ENCODE measurements at places on chromosomes 12 and 14. TPM values are rescaled to one million over a fixed set of nuclear protein-coding genes. Genes with fewer than 3 reads are reported as not detected.

GRCh38 chr14:23025151-23025814, 9.4 kb downstream of the PSMB5 start:
- DNase-seq = no peak

GRCh38 chr14:65485516-65485915, 73.0 kb downstream of the FUT8 start:
- no peak for DNase-seq

DNA sequence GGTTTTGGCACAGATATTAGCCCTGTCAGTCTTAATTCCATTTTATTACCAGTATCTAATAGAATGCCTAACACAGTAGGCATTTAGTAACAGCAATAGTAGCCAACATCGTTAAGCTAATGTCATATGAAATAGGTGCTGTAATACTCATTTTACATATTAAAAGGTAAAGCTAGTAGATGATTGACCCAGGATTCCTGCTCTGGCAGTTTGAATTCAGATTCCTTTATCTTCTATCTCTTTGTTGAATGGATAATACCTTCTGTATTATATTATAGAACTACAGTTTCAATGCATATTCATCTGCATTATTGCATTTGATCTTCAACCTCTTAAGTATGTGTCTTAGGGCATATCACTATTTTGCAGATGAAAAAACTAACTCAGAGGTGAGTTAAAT, 2.9 kb downstream of the ATL1 start:
- DNase-seq = no peak

DNA sequence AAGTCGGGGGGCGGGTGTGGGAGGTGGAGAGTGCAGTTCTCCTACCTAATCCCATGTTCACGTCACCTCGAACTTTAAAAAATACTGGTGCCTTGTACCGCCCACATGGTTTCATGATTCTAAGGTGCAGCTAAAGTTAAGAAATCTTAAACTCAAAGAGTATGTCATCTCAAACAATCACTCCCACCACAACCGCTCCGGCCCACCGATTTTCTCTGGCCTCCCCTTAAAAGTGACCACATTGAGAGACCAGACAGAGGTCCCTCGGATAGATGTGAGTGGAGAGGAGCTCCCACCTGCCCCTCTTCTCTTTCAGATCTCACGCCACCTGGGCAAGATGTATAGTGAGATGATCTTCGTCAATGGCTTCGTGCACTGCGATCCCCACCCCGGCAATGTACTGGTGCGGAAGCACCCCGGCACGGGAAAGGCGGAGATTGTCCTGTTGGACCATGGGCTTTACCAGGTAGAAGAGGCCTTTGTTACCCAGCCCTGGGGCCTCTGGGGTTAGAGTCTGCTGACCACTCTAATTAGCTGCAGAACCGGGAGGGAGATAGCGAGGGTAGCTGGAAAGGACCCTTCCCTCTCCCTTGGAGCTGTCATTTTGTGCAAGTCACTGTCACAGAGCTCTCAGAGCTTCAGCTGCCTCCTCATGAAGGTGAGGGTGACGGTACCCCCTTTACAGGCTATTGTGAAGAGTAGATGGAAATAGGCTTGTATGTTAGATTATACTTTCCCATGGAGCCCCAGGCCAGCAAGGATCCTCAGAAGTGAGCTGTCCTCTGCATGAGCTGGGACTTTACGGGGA, 124.4 kb downstream of the ADCK1 start:
- no peak for DNase-seq

DNA sequence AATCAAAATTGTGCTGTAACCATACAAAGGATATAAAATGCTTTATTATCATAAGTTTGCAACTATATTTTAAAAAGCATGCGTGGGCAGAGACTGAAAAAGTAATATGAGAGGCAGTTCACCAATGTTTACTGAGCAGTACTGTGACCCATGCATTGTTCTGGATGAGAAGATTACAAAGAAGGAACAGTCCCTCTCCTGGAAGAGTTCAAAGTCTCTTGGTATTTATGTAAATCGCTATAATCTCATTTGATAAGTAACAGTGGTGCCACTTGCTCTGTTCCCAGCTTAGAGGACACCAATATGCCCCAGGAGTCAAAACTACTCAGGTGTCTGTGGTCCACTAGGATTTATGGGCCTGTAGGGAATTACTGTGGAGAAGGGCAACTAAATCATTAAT, 2.1 kb upstream of the CMAS start:
- DNase-seq = no peak

The KLRD1 gene
- 0.89 TPM for total RNA-seq

The MYL6 gene
- 1,014 TPM for total RNA-seq

- DNase-seq = no peak
Measured at GRCh38 chr12:3164454-3165077, 87.4 kb downstream of the TSPAN9 start.
